ENCODE measurements at places on chromosomes 5 and 9.

- peak; percentile 75 for DNase-seq
Observed at GRCh38 chr9:124774129-124774978, 2.6 kb upstream of the OLFML2A start.

DNA sequence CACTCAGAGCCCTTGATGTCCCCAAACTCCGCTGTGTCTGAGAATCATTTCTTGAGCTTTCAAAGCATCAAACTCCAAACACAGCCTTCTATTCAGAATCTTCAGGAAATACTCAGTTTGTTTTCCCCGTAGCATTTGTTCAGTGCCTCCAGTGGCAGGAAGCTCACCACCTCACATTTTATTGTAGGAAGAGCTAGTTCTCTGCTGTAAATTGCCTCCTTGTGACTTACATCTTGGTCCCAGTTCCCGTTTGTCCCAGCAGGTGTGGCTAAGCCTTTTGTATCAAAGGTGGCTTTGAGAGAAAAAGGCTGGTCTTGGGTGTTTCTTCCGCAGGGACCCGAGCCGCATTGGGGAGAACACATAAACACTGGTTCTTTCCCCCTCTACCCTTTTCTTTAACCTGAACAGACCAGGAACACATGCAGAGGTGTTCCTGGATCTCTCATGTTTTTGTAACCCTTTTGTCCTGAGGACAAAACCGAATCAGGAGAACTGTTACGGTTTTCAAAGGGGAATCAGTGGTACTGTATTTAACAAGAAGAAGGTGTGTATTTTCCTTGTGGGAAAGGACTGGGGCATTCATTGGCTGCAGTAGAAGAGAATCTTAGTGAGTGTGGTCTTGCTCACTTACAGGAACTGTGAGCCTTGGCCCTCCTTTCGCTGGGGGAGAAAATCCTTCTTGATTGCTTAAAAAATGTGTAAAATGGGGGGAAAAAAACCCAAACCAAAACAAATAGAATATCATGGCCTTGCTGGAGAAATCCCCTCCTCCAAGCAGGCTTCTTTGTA is 1.9 kb downstream of the OSMR start:
- DNase-seq, result no peak

- no peak for DNase-seq
Observed at GRCh38 chr5:44387406-44387805, 1.8 kb downstream of the FGF10 start.

DNA sequence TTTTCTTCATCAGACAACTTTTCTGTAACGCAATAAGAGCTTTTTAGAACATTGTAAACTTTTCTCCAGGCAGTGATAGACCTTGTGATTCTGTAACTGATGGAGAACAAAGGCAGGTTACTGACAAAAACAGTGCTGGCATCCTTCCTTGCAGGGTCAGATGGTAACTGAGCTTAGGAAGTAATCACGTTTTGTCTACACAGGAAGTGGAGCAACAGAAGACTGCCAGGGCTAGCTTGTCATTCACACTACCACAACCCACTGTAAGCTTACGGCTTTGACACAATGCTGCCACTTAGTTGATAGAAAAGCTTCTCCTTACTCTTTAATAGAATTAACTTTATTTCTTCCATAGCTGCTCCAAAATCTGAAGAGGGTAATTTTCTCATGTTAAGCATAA is 46.8 kb downstream of the FBN2 start:
- DNase-seq, result peak; percentile 8

GRCh38 chr5:126878634-126879033 is 101.7 kb downstream of the LMNB1 start:
- DNase-seq, result no peak

DNA sequence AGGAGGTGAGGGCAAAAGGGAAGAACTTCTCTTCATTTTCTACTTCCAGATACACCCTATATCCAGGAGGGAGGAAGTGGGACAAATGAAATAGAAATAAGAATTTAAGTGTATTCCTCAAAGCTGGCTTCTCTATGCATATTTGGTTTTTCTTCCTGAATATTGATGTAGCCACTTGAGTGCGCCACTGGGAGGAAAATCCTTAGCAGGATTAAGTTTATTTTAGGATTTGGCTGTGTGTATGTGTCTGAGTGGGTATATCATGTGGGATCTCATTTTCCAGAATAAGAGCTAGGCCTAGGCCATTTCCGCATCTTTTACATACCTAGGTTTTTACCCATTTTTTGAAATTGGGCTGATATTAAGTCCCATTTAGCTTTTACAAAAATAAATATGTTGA is 42.5 kb downstream of the MAP1B start:
- DNase-seq, result no peak

- no peak for DNase-seq
Observed at GRCh38 chr5:108145351-108145750, 236.5 kb downstream of the FBXL17 start.

DNA sequence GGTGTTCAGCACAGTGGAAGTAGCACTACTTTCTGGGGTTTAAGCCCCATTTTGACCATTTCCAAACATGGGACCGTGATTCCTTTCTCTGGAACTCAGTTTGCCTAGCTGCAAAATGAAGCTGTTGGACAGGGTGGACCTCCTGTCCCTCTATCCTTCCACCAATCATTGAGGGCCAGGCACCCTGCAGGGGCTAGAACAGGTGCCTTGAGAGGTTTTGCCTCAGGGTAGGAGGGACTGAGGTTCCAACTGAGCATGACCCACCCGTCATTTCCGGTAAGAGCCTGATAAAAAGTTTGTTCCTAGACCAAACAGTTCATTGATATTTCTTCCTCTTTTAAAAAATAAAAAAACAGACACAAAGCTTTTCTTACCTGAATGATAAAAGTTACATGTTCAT is 116.5 kb downstream of the MVB12B start:
- DNase-seq, result no peak

GRCh38 chr9:130598188-130598587 is 18.8 kb downstream of the FUBP3 start:
- DNase-seq, result no peak

- DNase-seq, result peak; percentile 67
Observed at GRCh38 chr5:9712911-9713310, 82.8 kb upstream of the TAS2R1 start.

DNA sequence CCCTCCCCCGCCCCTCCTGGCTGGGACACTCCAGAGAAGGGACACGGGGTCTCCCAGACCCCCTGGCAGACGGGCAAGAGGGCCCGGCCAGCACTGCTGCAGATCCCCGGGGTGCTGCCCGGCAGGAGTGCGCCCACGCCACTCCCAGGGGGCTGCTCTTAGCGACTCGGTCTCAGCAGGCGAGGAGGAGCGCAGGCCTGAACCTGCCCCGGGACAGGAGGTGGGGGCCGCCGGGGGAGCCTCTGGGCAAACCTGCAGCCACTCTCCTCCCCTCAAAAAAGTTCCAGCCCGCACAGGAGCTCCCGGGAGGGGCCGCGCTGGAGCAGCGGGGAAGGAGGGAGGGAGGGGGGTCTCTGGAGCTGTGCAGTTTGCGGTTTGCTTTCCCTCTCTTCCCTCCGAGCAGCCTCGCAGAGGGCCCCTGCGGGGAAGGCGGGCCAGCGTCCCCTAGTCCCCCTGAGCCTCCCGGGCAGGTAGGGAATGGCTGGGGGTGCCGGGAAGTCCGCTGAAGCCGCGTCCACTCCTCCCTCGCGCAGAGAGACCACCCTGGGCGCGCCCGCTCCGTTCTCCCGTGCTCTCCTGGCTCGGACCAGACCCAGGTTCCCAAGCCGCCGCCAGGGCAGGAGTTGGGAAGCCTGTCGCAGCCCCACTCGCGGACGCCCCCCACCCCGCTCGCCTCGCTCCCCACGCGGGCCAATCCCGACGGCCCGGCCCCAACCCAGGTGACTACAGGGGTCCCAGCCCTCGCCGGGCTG is 44.2 kb downstream of the NACC2 start:
- DNase-seq, result no peak

- DNase-seq, result no peak
Observed at GRCh38 chr5:10994091-10994986, 233.3 kb upstream of the DAP start.

GRCh38 chr5:103424026-103424425 is 138.6 kb downstream of the NUDT12 start:
- DNase-seq, result peak; percentile 72

GRCh38 chr9:110950041-110950645 is 88.1 kb downstream of the LPAR1 start:
- peak; percentile 81 for DNase-seq

- DNase-seq, result peak; percentile 48
Observed at GRCh38 chr5:174690271-174690670, 34.1 kb upstream of the MSX2 start.

DNA sequence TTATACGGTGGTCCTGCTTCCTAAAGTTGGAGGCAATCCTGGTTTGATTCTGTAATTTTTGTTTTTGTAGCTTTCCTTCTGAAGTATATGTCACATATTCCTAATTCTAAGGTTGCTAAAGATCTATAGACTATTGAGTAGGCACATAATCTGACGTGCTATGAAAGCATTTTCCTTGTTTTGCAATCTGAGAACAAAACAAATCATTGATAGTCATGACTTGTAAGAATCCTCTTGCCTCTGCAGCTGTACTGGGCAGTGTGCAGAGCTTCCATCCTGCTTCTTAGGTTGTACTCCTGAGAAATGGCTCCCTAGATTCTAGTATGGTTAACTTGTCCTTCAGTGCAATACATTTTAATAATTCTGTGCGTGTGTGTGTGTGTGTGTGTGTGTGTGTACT is 35.4 kb downstream of the SEMA6A start:
- DNase-seq, result no peak

GRCh38 chr5:116646611-116647289 is 72.1 kb upstream of the SEMA6A start:
- DNase-seq, result no peak

DNA sequence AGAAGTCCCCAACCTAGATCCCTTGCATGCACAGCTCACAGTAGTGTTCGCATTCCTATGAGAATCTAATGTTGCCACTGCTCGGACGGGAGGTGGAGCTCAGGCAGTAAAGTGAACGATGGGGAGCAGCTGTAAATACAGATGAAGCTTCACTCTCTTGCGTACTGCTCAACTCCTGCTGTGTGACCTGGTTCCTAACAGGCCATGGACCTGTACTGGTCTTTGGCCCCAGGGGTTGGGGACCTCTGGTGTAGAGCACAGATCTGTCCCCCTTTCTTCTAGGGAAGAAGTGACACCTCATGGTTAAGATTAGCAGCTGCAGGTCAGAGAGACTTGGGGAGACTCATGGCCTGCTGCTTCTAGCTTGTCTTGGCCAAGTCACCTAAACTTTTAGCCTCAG is 7.1 kb downstream of the ARHGEF28 start:
- DNase-seq, result no peak

DNA sequence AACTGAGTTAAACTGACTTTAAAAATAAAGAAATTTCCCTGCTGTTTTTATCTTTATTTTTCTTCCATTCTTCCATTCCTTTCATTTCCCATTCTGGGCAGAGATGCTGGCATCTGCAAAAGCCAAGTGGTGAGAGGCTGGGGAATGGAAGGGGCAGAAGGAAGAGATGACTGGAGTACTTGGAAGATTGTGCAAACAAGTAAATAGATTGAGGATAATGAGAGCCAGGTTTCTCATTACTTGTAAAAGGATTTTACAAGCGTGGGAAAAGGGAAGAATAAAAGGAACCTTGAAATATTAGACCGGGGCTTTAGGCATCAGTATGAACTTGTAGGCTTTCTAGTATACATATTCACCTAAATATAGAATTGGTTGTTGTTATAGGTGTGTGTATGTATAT is 341.2 kb downstream of the CAAP1 start:
- DNase-seq, result no peak

DNA sequence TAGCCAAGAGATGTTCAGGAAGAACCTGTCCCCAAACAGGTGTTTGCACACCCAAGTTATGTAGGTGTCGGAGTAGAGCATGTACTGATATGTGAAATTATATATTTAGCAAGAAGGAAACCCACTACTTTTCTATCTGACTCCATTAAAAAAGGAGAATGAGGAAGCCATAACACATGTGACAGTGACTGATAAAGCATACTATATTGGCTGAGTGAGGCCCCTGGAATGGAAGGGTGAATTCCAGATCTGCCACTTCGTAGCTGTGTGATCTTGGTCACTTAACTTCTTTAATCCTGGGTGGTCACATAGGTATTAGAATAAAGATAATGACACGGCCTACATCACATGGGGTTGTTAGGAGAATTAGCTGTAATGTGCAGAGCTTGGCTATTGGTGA is 116.0 kb upstream of the MAN2A1 start:
- DNase-seq, result no peak

DNA sequence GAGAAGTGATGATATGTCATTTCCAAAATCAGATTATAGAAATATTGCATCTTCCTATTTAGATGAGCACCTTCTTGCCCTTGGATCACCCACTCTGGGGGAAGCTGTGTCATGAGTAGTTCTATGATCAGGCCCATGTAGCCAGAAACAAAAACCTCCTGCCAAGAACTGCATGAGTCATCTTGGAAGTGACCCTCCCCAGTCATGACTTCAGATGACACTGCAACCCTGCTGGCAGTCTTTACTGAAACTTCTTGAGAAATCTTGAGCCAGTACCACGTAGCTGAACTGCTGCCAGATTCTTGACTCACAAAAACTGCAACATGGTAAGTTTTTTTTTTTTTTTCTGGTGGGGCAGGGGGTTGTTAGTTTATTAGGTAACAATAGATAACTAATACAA is 439.6 kb upstream of the PTGER4 start:
- peak; percentile 36 for DNase-seq

GRCh38 chr9:93902051-93902779 is 52.9 kb downstream of the BARX1 start:
- DNase-seq, result no peak

DNA sequence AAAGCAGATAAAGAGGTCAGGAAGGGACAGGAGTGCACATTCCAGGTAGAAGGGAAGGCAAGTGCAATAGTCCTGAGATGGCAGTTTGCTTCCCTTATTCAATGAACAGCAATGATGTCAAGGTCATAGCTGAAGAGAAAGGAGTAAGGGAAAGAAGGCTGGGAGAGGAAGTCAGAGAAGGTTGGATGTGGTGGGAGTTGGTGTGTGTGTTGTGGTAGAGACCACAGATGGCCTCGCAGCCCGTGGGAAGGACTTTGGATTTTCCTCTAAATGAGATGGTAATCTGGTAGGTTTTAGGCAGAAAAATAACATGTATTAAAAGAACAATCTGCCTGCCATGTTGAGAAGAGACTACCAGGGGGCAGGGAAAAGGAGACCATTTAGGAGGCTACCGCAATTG is 25.1 kb upstream of the LPAR1 start:
- DNase-seq, result no peak

- no peak for DNase-seq
Observed at GRCh38 chr5:80884086-80884813, 75.9 kb upstream of the RASGRF2 start.

DNA sequence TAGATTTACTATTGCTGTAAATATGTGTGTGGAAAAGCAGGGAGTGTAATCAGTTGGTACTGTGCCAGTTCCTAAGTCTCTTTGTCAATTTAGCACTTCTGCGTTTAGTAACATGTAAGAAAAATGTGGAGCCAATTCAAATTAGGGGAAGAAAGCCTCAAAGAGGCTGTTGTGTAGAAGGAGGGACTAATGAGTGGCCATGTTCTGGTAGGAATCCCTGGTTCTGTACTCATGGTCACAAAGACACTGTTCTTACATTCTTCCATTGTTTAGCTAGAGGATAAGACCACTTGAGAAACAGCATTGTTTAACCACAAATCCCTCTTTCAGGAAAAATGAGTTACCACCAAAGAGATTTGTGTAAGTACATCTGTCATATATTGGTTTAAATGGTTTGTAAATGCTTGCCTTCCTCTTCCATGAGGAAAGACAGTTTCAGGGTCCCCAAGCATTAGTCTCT is 14.9 kb downstream of the ARHGEF28 start:
- peak; percentile 33 for DNase-seq

- DNase-seq, result no peak
Observed at GRCh38 chr5:15966651-15967050, 212.9 kb downstream of the MARCHF11 start.
